ENCODE measurements at places on chromosomes 5 and 9.
A peak's percentile ranks its signal among the peaks of the same experiment; 100 is the strongest.

- peak; percentile 22 for DNase-seq
Measured at GRCh38 chr9:129822898-129823541, 916 bp downstream of the TOR1A start.

DNA sequence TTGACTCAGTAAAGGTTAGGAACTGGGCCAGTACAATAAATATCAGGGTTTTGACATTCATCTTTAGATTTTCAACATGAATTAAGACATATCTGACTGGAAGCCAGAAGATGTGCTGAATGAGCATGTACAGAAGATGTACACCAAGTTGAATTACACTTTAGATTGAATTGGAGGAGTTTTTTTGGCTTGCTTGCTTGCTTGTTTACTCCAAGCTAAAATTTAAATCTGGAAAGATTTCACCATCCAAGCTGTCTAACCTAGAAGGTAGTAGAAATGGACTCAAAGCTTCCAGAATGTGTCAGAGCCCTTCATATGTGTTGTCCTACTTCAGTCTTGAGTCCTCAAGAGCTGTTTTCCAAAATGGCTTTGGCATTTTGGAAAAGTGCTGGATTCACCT is 49.0 kb upstream of the FCHO2 start:
- no peak for DNase-seq

GRCh38 chr9:109496218-109496617 is 1.9 kb downstream of the PTPN3 start:
- DNase-seq, result no peak

DNA sequence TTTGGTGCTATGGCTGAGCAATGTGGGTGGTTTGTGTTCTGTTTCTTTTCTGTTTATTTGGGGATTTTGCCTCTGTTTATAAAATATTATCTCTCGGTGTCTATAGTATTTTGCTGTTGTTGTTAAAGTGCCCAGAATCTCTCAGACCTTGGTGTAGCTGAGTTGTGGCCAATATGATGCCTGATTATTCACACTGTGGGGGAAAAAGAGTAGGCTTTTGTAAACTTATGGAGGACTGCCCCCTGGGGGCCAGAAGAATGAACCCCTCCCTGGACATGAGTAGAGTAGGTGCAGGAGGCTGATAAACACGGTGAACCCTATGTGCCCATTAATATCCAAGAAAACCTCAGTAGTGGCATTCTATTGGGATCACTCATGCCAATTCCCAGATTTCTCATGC is 49.0 kb upstream of the DPYSL3 start:
- DNase-seq, result peak; percentile 52

GRCh38 chr5:64834037-64834436 is 65.3 kb downstream of the CWC27 start:
- no peak for DNase-seq

- DNase-seq, result peak; percentile 62
Measured at GRCh38 chr9:127877566-127877998, at the start of gene AK1. Gene AK1 (minus strand): TSS chr9:127877675. CDS start chr9:127874617, 3,058 bp downstream.

DNA sequence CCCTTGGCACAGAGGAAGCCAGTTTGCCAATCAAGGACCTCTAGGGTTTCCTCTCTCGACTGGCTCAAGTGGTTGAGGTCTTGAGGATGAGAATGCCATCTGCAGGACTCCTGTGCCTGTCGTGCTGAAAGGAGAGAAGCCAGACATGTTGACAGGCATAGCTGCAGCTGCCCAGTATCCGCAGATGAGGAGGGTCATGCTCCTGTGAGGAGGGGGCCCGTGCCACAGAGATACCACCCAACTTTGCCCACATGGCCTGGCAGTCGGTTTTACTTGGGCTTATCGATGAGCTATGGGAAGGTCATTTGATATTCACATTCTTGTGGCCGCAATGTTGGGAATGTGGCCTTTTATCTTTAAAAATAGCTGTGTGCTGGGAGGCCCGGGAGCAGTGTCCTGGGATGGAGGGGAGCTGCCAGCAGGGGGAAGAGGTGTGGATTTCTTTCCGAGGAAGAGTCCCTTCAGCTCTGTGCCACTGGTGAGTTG is 17.4 kb downstream of the FRMPD1 start:
- DNase-seq, result no peak

DNA sequence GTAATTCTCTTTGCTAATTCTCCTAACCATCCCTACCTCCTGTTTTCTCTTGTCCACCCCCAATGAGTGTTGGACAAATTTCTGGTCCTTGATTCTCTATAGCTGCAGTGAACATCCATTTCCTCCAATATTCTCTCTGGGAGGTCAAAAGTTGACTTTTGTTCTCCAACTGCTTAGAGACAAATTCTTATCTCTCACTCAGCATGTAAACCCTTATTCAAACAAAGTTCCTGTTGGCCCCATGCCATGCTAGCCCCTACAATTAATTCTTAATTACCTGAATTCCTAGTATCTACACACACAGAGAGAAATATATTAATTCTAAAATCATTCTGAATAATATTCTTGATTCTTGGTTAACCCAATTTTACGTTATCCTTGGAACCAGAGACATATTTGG is 472.9 kb upstream of the ACTBL2 start:
- DNase-seq, result no peak

DNA sequence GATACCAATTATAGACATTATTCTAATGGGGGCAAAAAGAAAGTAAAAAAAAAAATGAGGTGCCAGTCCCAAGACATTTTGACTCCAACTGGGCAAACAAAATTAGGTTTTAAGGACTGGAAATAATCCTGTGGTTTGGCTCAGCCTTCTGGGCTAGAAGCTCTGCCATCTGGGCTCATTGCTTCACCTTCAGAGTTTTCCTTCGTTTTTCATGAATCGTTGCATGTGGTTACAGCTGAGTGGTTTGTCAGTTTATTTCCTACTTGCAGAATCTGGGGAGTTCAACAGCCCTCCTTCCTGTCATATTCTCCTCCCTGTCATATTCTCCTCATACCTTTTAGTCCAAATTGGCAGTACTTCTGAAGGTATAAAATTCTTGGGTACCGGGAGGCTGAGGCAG is 12.0 kb downstream of the UGT3A2 start:
- DNase-seq, result no peak

DNA sequence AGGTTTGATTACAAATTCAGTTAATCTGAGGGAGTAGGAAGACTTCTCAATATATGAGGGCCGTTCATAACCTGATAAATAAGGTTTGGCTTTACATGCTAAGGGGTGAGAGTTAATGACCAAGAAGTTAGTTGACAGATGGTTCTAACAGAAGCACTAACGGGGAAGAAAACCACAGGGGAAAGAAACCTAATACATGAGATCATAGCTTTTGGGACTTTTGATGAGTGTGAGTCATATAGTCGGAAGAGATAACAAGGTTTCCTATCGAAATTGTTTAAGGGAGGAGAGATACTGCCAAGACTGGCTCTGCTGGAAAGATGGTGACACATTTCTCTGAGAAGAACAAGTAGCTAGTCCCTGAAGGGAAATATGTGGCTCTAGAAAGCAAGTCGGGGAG is 140.1 kb downstream of the COX7C start:
- DNase-seq, result peak; percentile 75

All from PC-3 (cell line).